EH (cell line): ENCODE measurements at places on chromosomes 3 and 15.

- DNase-seq: peak; percentile 35
These were observed 1.3 kb upstream of the ETV5 start for GRCh38 chr3:186109897-186110803.

- DNase-seq: no peak
These were observed 539.4 kb downstream of the CADM2 start for GRCh38 chr3:85498177-85498576.

GRCh38 chr3:57582474-57583168, 14.5 kb downstream of the ARF4 start:
- peak; percentile 24 for DNase-seq

DNA sequence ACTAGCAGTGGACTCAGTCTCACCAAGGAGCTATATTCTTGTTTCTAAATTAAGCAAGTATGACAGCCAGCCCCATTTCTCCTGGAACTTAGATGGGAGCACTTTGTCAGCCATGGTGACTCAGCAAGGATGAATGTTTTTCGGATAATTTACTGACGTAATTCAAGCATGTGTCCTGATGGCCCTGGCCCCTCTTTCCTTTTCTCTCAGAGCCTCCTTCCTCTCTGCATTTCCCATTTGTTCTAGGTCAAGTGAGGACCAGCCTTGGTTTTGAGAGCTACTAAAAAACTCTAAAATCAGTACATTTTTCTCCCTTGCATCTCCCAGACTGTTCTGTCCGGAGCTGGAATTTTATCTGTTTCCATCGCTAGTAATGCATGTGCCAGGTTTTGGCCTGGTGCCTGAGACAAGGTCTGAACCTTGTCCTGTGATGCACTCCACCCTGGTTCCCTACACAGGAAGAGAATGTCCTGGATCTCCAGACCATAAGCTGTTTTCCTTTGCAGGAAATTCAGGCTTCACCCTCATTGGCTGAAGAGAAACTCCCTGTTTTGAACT, 256.6 kb upstream of the ROPN1 start:
- peak; percentile 96 for DNase-seq

- peak; percentile 96 for DNase-seq
These were observed 109.4 kb upstream of the MBNL1 start for GRCh38 chr3:152159328-152159727.

DNA sequence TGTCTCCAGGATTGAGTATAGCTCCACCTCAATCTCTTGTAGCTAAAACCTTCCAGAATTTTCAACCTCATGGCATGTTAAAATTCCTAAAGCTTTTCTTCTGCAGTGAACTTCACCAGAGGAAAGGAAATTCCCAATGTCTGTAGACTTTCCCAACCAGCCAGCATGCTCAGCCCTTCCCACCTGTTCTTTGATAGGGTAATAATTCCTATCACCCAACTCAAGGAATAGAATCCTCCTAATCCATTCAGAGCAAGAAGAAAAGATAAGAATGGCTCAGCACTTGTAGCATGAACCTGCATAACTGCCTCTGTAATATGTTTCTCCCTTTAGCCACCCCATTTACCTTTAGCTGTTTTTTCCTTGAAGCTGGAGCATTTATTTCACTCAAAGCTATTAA, 301.8 kb upstream of the GADL1 start:
- DNase-seq: no peak

- DNase-seq: no peak
These were observed 352.5 kb downstream of the DIPK2A start for GRCh38 chr3:144324076-144324475.

GRCh38 chr3:156174229-156174847, 54.0 kb downstream of the KCNAB1 start:
- peak; percentile 69 for DNase-seq

- peak; percentile 64 for DNase-seq
These were observed 12.3 kb downstream of the THBS1 start for GRCh38 chr15:39593071-39593655.

GRCh38 chr3:134793562-134793961, 1.5 kb upstream of the EPHB1 start:
- DNase-seq: no peak

DNA sequence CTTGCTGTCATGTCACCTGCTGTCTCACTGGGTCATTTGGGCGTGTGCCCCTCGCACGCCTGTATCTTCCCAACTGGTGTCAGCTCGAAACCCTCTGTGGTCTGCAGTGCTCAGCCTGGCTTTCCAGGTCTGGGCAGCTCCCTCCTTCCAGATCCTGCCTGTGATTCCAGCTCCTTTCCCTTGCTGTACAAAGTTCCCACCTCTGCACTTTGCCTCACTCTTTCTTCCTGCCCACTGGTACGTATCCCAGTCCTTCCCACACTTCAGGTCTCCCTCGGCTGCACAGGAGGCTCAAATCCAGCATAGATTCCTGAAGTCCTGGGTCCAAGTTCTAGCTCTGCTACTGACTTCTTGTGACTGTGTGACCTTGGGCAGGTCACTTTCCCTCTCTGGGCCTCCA, 2.1 kb upstream of the PAQR5 start:
- DNase-seq: no peak

GRCh38 chr3:194076475-194076874, 59.5 kb upstream of the HES1 start:
- no peak for DNase-seq

DNA sequence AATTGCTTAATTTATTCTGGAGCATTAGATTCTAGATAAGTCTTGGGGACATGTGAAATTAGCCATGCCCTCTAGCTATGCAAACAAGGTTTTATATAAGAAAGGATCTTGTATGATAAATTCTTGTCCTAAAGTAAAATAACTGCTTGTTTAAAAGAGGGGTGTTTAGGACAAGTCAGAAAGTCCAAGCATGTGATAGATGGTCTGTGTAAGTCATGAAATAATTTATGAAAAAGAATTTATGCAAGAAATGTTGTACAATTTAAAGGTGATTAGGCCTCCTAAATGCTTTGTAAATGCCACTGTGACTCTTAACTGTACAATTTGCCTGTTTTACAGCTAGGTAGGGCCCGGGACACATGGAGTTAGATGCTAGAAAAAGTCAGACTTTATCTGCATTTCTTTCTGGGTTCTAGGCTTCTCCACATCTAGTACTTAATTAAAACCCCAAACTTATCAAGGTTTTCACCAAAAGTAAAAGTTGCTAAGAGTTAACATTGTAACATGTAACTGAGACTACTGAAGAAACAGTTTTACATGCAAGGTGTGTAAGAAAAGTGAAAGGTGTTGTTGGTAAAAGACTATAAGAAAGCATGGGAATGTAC, 13.2 kb downstream of the LINS1 start:
- no peak for DNase-seq

DNA sequence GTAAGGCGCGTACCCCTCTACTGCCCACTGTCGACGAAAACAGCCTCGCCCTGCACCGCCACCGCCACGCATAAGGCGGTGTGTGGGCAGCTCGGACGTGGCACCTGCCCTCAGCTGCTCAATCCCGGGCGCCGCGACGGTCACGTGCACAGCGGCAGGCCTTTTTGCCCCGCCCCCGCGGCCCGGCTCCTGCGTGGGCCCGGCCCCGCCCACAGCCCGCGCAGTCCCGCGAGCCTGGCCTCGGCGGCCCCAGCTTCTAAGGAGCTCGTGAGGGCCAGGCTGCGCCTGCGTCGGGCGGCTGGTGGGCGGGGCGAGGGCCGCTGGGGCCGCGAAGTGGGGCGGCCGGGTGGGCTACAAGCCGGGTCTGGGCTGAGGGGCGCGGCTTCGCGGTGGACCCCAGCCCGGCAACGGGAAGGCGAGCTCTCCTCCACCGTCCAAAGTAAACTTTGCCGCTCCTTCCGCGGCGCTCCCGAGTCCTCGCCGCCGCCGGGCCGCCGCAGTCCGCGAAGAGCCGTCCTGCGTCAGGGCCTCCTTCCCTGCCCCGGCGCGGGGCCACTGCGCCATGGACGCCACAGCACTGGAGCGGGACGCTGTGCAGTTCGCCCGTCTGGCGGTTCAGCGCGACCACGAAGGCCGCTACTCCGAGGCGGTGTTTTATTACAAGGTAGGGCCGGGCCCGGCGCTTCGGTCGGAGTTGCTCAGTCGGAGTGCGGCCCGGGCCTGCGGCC, at the start of gene CAPN7:
TSS of gene CAPN7 (plus strand) at position 313 of the 728 bp plus-strand sequence. CDS start at position 563, 250 bp downstream.
- DNase-seq: peak; percentile 95

GRCh38 chr3:11764931-11765363, 81.7 kb downstream of the TAMM41 start:
- peak; percentile 63 for DNase-seq

- DNase-seq: no peak
These were observed 84.2 kb downstream of the OSBPL10 start for GRCh38 chr3:31896648-31897433.

GRCh38 chr3:14317057-14317553, 85.3 kb upstream of the SLC6A6 start:
- DNase-seq: no peak

GRCh38 chr15:82105451-82106215, 59.8 kb upstream of the MEX3B start:
- DNase-seq: peak; percentile 96

- DNase-seq: peak; percentile 33
These were observed 778 bp downstream of the MTMR10 start for GRCh38 chr15:30990446-30991254.

- DNase-seq: no peak
These were observed 105.6 kb downstream of the CHSY1 start for GRCh38 chr15:101146118-101146702.

- peak; percentile 86 for DNase-seq
These were observed 40.1 kb downstream of the CDCP1 start for GRCh38 chr3:45105855-45106671.

DNA sequence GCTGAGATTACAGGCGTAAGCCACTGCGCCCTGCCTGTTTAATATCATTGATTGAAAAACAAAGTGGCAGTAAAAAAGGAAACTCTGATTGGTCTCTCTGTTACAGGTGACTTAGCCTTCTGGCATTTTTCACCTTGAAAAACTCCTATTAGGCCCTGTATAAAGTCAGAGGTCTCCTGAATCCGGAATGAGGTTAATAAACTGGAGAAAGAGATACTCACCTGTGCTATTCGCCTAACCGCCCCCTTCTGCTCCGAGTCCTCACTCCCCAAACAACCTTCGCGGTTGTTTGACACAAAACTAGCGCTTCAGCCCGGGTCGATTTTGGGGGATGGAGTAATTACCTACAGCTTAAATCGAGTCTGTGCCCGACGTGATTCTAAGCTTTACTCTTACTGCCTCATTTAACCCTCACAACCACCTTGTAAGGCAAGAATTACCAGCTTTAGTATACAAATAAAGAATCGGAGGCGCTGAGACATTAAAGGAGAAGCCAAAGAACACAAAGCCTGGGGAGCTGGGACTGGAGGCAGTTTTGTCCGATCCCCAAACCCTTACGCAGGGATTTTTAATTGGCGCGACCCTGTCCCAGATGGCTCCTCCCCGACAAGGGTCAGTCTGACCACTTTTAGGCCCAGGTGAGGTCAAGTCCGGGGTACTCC, 441 bp downstream of the CEP70 start:
- DNase-seq: no peak

DNA sequence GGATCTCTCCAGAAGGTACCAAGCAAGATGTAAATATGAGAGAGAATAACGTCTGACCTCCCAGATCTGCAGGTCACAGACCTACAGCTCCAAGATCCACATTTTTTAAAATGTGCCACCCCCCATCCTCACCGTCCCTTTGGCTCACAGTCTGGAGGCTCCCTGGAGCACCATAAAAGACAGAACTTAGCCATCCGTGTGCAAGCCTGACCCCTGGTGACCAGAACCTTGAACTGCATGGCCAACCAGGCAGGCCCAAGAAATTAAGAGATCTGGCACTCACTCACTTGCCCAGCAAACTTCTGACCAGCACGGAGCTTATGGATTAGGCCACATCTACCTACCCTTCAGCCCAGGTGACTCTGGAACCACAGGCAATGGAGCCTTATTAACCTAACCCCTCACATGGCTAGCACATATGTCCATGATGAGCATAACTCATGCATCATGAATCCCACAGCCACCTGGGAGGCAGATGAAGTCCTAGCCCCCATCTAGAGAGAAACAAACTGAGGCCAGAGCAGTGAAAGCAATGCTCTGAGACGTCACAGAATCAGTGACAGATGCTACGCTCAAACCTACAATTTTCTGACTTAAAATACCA, 275.3 kb downstream of the UACA start:
- DNase-seq: peak; percentile 71

DNA sequence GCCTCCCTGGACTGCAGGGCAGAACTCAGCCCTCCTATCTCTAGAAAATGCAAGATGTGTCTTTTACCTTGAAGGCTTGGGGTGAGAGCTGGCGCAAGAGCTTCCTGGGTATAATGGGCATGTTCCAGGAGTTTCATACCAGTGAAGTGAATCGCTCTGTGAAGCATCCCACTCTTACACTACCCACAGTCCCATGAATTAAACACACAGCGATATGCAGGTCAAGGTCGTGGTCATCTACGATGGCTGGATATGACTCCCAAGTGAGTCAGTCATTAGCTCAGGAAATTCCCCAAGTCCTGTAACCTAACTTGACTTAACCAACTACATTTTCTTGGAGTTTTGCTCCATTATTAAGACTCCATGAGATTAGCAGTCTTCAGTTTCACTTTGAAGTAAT, 439.7 kb downstream of the NTRK3 start:
- DNase-seq: peak; percentile 97

DNA sequence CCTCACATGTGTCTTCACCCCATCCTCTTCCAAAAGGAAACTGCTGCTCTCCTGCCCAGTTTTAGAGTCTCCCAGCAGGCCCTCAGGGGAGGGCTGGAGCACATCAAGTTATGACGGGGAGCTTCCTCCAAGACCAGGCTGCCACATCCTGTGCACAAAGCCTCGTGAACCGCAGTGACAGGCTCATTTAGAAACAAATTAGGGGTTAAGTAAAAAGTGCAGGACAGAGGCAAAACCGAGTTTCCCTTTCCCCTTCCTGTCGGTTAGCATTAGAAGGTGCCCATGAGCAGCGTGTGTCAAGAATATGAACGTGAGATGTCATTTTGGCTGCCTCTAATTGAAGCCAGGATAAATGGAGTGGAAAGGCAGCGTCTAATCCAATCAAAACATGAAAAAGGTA, 199.7 kb downstream of the ARRDC4 start:
- peak; percentile 37 for DNase-seq

- DNase-seq: peak; percentile 40
These were observed 223.0 kb upstream of the MLF1 start for GRCh38 chr3:158347966-158348365.

DNA sequence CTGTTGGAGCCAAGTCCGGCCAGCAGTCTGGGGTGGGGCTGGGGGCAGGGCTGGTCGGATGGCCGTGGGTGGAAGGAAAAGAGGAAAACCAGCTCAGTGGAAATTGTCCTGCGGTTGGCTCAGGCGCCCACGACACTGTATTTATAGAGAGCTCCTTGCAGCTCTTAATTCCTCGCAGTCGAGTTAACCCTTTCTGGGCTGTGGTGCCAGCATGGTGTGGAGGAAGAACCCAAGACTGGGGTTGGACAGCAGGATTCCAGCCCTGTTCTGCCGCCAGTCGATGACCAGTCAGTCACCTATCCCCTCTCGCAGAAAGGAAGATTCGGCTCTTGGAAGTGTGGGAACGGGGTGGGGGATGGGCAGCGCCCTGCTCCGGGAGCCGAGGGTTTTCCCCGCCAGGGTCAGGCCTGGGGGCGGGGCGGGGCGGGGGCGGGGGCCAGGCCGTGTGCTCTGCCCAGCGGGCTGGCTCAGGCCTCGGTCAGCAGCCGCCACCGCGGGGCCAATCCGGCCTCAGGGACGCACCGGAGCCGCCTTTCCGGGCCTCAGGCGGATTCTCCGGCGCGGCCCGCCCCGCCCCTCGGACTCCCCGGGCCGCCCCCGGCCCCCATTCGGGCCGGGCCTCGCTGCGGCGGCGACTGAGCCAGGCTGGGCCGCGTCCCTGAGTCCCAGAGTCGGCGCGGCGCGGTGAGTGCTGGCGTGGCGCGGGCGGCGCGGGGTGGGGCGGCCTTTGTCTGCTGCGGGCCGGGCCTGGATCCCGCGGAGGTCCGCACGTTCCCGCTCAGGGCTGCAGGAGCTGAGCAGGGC, at the start of gene CD276:
TSS of gene CD276 (plus strand) at position 607 of the 804 bp plus-strand sequence. CDS start 15,257 bp downstream, outside the sequence.
- peak; percentile 84 for DNase-seq
